ENCODE measurements at places on chromosomes 7 and 10. TPM values are rescaled to one million over a fixed set of nuclear protein-coding genes. Genes with fewer than 3 reads are reported as not detected.

GRCh38 chr10:60353519-60354258 is 36.0 kb downstream of the ANK3 start:
- DNase-seq, result no peak

GRCh38 chr10:46329690-46330016 is 42.9 kb downstream of the ANTXRL start:
- DNase-seq, result peak; percentile 56

Gene FAM53B
- 15.8 TPM for total RNA-seq

- no peak for DNase-seq
Observed at GRCh38 chr10:54728511-54728910, 72.5 kb downstream of the PCDH15 start.

DNA sequence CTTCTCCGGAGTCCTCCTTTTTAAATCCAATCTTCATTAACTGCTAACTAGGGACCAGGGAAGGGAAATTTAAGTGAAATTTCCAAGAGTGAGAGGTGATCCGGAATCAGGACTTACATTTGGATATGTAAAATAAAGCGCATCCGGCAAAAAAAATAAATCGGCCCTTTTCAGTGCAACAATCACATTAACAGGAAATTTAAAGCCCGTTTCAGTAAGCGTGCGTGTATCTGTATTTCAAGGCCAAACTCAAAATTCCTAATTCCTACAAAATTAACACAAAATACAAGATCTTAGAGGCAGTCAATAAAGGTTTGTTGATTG is 771 bp downstream of the DNAJC9 start:
- DNase-seq, result no peak

GRCh38 chr7:55473932-55474331 is 98.4 kb downstream of the VOPP1 start:
- DNase-seq, result no peak

DNA sequence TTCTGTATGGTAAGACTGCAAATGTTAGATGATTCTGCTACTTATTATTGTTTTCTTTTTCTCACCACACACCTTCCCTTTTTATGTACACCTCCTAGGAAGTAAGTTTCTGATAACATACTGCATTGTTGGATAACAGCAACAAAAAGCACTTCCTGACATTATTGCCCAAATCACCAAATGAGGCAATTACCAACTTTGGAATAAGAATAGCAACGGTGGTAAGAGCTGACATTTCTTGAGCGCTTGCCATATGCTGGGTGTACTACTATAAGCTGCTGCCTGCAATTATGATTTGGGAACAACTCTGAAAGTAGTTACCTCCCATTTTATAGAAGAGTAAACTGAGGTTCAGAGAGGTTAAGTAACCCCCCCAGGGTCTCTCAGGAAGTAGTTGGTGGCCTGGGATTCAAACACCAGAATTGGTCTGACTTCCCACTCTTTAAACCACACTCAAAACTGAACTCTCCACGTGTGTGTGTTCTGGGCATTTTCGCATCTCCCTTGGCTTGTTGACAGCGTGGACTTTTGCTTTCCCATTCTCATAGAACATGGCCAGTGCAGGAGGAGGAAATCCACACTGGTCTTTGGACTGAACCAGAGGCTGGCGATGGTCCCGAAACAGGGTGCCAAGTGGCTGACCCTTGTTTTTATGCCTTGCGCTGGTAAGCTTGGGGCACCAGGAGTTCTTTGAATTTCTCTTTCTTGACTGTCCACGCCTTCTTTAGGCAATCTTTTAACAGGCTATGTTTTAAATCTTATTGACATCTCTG is 71.4 kb downstream of the TCF7L2 start:
- no peak for DNase-seq

Gene VOPP1
- total RNA-seq, result 45.4 TPM

GRCh38 chr7:159126311-159127260 is 18.1 kb downstream of the VIPR2 start:
- DNase-seq, result no peak

Gene STAMBPL1
- 27.3 TPM for total RNA-seq

Gene PCLO
- not detected for total RNA-seq

Gene TRRAP
- total RNA-seq, result 3.9 TPM
